ENCODE measurements at places on chromosomes 7 and 10.

- DNase-seq = no peak
These were observed 588.6 kb upstream of the MKI67 start for GRCh38 chr10:128714644-128715415.

GRCh38 chr10:95697429-95697828 lies 3.7 kb upstream of the TCTN3 start:
- no peak for DNase-seq

GRCh38 chr7:101717628-101718357 lies 88.7 kb upstream of the MYL10 start:
- DNase-seq = no peak

DNA sequence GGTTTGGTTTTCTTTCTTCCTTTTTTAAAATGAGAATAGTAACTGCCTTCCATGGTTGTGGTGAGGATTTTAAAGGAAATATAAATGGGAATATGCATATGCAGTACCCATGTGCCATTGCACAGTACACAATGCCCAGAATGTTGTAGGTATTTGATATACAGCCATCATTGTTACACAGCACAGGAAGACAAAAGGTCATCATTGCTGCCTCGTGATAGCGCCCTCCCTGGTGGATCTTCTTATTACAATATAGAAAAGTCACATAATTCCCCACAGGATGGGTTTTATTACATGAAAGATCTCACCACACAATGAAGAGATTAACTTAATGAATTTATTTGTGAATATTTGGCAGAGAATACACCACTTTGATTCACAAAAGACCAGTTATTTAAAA lies 76.5 kb downstream of the PPP1R17 start:
- DNase-seq = no peak

DNA sequence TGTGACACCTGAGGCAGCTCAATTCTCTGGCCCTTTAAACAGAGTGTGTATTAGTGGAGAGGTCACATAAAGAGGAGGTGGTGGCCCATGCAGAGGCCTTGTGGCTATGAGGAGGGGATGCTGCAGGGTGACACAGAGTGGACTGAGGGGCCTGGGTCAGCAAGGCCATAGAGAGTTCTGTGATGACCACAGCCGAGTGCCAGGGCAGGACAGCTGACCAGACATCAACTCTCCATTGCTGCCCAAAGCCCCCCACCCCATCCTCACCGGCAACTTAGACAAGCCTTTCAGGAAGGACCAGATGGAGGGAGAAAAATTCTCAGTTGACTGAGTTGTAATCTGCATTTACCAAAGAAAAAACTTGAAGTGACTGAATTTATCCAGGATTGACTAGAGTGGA lies 378.1 kb downstream of the RPS24 start:
- DNase-seq = no peak

- DNase-seq = no peak
These were observed 9.8 kb upstream of the LAMB1 start for GRCh38 chr7:108012499-108013430.

DNA sequence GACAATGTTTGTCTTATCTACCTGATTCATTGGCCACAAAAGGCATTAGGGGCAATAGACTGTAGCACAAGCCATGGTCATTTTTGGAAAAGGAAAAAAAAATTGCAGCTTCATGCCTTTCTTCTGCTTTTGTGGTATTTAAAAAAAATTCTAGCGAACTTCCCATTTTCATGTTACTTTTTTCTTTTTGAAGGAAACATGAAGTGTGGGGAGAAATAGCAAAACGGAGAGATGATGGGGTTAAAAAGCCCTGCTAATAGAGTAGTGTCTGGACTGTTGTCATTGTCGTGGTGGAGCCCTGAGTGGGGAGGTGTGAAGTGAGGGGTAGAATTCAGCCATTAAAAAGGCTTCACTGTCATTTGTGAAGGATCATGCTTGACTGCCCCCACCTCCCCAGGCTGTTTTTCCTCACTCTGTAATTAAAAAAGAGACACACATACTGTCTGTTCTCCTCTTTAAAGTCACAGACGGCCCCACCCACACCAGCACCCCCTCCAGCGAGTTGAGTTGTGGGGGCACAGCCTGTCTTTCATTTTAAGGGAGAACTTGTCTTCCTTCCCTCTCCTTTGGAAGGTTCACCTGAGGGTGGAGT lies 272.4 kb downstream of the CREB5 start:
- DNase-seq = no peak

DNA sequence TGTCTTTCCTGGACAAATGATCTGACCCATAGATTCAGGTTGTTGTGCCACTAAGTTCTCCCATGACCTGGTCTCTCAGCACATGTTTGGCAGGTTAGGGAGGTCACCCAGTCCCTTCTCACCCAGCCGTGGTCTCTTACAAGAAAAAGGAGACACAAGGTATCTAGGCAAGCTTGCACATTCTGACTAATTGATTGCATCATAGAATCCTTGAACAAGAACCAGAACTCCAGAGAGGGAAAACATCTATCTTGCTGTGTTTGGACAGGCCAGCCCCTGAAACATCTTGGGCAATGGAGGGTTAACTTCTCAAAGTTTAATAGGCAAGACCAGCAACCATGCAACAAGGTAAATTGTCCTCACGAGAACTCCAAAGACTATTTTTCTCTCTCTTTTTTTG lies 8.5 kb upstream of the HK1 start:
- no peak for DNase-seq

DNA sequence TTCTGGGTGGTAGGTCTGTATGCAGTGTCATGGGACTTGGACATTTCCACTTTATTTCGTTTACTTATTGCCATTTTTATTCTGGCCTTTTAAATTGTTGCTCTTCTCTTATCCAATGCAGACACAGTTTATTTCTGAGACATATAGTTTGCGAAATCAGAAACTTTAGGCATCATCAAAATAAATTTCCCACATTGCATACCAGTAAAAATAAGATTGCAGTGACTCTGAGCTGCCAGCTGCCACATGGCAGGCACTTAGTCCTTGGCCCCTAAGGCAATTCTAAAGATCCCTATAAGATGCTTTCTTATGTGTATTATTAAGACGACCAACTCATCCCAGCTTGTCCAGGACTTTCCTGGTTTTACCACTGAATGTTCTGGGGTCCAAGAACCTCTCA lies 81.8 kb upstream of the ANKRD1 start:
- DNase-seq = no peak

DNA sequence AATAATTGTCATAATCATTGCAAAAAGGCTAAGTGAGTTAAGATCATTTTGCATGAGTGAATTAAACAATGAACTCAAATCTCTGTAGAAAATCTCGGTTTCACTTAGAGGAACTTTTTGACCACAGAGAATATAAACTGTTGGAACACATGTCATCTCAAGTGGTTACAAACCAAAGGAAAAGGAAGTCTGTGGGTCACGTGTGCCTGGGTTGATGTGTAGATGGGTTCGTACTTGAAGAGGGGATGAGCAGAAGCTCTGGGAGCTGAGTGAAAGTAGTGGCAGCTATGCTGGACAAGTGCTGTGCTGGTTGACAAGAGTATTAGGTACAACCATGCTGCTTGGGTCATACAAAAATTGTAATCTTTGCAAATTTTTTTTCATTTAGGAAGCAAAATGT lies 35.0 kb downstream of the GLRX3 start:
- no peak for DNase-seq

- DNase-seq = no peak
These were observed 17.4 kb downstream of the DLG5 start for GRCh38 chr10:77909021-77909748.

GRCh38 chr7:112416127-112416526 lies 34.1 kb upstream of the IFRD1 start:
- DNase-seq = no peak

DNA sequence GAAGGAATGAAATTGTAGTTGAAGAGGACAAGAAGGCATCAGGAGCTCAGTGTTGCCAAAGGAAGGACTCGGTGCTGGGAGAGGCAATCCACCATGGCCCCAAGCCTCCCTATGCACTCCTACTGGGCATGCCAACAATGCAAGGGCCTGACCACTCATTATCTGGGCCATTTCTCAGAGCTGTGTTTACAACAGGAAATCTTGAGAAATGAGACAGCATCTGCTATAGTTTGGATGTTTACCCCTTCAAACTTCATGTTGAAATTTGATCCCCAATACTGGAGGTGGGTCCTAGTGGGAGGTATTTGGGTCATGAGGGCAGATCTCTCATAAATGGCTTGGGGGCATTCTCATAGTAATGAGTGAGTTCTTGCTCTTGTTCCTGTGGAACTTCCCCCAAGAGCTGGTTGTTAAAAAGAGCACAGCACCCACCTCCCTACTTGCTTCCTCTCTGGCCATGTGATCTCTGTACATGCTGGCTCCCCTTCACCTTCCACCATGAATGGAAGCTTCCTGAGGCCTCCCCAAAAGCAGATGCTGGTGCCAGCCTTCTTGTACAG lies 50.8 kb upstream of the AOAH start:
- no peak for DNase-seq

- DNase-seq = no peak
These were observed 107.3 kb upstream of the NANOS1 start for GRCh38 chr10:118922226-118922625.
